ENCODE measurements at places on chromosomes 13 and 19. TPM values are rescaled to one million over a fixed set of nuclear protein-coding genes. Genes with fewer than 3 reads are reported as not detected.

DNA sequence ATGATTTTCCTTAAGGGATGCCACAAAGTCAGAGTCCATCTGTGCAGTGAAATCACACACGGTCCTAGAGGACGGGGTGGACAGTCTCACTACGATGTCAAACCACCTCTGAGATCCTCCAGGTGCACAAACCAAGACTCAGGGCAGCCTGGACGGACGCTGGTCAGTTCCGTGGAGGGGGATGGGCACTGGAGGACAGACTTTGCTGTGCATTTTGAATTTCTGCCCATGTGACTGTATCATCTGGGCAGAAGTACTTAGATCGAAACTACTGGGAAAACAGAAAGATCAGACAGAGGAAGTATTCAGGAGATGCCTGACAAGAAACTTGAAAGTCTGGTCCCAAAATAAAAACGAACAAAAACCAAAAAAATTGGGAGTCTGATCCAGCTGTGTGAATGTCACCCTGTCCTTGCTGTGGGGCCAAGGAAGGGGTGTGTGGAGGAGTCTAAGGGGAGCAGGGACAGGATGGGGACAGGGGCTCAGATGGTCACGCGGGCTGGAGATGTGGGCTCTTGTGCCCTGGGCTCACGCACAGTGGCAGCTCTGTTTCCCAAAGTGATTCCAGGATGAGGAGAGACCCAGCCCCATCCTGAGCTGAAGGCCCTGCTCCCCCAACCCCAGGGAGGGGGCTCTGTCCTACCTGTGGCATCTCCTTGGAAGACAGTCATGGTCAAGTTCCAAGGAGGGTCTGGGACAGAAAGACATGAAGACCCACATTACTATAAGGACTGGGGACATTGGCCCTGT is 1.5 kb downstream of the SIGLEC8 start:
- no peak for DNase-seq

The PSG6 gene
- not detected for total RNA-seq

The ZNF470 gene
- total RNA-seq, result 3.9 TPM

The IGSF23 gene
- total RNA-seq, result not detected

DNA sequence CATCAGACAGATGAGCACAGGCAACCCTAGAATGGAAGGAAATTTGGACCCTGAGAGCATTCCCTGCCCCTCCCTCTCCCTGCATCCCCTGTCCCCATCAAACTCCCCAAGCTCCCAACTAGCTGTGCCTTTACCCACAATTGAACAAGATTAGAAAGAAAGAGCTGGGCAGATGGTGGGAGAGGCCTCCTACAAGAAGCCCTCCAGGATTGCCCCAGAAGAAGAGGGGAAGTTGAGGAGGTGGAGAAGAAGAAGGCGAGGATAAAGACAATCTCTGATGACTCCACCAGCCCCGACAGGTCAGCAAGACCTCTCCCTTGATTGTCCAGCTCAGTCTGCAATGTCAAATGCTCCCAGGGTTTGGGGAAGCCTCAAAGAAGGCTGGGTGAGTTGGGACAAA is 11.9 kb downstream of the UNC13A start:
- no peak for DNase-seq

The CYP4F8 gene
- total RNA-seq, result 1.8 TPM

DNA sequence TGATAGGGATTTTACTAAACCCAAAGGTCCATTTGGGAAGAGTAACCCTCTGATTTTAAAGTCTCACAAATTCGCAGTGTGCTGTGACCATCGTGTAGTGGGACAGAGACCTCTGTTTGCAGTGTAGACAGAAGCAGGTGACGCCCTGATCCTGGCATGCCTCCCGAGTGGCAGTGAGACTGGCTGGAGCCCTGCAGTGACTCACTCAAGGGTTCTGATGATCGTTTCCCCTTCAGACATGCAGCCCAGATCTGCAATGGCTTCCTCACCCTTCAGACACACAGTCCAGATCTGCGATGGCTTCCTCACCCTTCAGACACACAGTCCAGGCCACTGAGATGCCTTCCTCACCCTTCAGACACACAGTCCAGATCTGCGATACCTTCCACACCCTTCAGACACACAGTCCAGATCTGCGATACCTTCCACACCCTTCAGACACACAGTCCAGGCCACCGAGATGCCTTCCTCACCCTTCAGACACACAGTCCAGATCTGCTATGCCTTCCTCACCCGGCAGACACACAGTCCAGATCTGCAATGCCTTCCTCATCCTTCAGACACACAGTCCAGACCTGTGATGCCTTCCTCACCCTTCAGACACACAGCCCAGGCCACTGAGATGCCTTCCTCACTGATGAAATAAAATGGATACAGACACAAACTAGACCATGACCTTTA is 125.2 kb downstream of the ATP11A start:
- DNase-seq, result no peak

GRCh38 chr19:51535535-51535934 is 4.1 kb upstream of the SIGLEC6 start:
- no peak for DNase-seq

GRCh38 chr13:30376426-30377311 is 45.6 kb upstream of the UBE2L5 start:
- DNase-seq, result no peak

DNA sequence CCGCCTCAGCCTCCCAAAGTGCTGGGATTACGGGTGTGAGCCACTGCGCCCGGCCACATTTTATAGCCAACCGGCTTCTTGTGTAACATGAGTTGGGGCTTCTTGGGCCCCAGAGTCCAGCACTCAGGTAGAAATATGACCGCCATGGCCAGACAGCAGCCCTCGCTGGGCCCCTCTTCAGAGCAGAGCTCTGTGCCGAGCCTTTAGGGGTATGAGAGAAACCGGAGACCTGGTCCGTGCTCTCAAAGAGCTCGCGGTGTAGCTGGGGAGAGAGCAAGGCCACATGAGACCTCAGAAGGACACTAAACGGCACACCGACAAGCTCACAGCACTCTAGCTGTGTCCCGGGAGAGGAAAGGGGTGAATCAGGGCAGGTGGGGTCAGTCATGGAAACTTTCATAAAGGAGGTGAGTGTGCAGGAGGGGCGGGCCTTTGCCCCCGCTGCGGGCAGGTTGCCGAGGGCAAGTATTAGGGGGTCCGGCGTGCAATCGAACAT is 15.8 kb downstream of the ACTN4 start:
- no peak for DNase-seq

DNA sequence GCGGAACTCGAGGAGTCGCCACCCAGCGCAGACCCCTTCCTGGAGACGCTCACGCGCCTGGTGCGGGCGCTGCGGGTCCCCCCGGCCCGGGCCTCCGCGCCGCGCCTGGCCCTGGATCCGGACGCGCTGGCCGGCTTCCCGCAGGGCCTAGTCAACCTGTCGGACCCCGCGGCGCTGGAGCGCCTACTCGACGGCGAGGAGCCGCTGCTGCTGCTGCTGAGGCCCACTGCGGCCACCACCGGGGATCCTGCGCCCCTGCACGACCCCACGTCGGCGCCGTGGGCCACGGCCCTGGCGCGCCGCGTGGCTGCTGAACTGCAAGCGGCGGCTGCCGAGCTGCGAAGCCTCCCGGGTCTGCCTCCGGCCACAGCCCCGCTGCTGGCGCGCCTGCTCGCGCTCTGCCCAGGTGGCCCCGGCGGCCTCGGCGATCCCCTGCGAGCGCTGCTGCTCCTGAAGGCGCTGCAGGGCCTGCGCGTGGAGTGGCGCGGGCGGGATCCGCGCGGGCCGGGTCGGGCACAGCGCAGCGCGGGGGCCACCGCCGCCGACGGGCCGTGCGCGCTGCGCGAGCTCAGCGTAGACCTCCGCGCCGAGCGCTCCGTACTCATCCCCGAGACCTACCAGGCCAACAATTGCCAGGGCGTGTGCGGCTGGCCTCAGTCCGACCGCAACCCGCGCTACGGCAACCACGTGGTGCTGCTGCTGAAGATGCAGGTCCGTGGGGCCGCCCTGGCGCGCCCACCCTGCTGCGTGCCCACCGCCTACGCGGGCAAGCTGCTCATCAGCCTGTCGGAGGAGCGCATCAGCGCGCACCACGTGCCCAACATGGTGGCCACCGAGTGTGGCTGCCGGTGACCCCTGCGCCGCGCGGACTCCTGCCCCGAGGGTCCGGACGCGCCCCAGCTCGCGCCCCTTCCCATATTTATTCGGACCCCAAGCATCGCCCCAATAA is 2.3 kb downstream of the AMH start:
- DNase-seq, result no peak

DNA sequence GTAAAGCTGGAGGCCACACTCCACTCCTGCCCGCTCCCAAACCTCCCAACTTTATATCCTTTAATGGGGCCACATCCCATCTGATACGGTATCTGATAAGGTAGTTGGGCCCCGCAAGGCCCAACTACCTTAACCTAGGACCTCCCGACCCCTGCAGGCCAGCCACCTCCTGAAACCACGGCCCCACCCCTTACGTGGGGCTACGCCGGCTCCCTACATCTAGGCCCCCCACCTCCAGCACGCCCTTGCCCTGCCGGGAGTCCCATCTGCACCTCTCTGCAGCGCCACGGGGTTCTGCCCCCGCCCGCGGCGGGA is 2.2 kb downstream of the IGFLR1 start:
- DNase-seq, result no peak

The ZIM2 gene
- 1.2 TPM for total RNA-seq

The IGFL3 gene
- 5.9 TPM for total RNA-seq

GRCh38 chr13:75455962-75456361 is 26.0 kb downstream of the TBC1D4 start:
- DNase-seq, result no peak

- DNase-seq, result no peak
Measured at GRCh38 chr13:46288570-46289259, 77.0 kb downstream of the LRRC63 start.

- no peak for DNase-seq
Measured at GRCh38 chr13:46119883-46120614, 15.2 kb upstream of the CPB2 start.

DNA sequence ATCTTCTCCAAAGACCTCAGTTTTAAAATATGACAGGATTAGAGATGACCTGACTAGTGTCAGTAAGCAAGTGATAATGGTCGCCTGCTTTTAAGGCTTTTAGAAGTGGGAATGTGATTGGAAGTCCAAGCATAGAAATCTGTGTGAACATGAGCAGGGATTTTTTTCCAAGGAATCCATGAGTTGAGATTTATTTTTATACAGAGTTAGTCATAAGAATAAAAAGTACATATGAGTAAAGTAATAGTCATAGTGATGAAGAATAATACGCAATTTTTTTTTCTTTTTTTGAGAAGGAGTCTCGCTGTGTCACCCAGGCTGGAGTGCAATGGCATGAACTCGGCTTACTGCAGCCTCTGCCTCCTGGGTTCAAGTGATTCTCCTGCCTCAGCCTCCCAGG is 1.6 kb downstream of the ZNF546 start:
- DNase-seq, result no peak

The ZNF540 gene
- 2.4 TPM for total RNA-seq

DNA sequence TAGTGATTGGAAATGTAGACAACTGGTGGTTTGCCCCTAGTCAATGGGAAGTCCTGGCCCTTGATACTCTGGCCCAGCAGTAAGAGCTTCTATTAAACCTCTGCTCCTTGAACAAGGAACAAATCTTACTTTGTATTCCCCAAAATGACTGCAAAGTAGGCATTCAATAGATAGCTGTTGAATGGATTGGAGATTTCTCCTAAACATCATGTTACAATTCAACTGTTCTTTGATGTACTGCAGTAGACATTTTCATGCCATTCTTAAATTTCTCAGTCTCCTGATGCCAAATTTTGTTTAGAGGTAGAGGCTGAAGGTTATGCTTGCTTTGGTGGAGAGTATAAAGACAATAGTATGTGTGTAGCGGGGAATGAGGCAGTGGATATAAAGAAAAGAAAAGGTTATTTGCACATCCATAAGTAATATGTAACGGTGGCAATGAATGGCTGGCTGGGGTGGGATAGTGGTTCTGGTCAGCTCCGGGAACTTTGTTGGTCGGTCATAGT is 12.8 kb downstream of the MIR17HG start:
- DNase-seq, result no peak

DNA sequence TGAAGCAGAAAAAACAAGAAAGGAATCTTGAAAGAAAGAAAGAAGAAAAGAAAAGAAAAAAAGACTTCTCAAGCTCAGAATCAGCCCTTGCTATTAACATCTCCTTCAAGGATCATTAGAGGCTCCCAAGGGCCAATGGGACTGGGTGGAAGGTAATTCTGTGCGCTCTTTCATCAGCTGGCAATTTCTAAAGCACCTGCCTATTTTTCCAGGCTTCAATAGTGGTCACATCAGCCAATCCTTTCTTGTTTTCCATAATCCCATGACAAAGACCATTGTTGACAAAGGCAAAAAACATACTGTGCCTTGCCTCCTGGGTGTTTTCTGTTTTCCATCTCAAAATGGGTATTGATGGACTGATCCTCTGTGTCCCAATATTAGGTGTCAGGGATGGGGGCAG is 88.2 kb upstream of the TSC22D1 start:
- DNase-seq, result no peak

GRCh38 chr19:46213156-46213555 is 16.4 kb upstream of the IGFL1 start:
- no peak for DNase-seq

DNA sequence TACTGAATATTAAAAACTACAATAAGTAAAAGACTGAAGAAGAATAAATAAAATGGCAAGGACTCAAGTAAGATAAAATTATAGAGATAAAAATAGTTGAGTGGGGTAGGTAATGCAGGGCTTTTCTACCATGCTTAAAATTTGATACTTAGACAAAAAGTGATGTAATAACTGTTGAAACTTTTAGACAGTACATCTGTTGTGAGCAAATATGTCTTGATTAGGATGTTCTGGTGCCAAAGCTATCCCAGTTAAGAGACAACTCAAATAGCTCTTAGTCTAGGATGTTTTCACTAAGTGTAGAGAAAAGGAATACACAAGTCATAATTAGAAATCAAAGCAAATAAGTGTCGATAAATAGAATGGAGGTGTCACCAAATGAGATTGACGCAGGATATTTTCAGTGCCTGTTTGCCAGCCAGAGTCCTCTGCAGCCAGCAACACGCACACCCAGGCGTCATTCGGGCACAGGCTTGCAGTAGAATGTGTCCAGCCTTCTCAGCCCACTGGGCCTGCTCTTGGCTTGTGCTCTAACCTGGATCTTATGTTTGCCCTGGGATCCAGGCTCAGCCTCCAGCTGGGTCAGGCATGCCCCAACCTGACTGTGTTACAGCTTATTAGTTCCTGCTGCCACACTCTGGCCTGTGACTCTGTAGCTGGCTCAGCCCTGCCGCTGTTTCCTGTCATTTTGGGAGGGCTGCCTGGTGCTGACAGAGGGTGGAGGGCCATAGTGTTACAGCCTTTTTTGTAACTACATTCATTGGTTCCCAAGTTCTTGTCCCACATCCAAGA is 766.2 kb downstream of the PCDH17 start:
- DNase-seq, result no peak

All from skin of body (tissue), 3 donors.